ENCODE measurements at places on chromosomes 13 and 19.

- no peak for DNase-seq
Observed at GRCh38 chr13:43911871-43912270, 32.2 kb downstream of the LACC1 start.

GRCh38 chr13:106499113-106499512 lies 36.3 kb downstream of the EFNB2 start:
- no peak for DNase-seq

- DNase-seq: no peak
Observed at GRCh38 chr19:51688671-51689571, 4.2 kb upstream of the SPACA6 start.

GRCh38 chr13:24133021-24133795 lies 27.3 kb upstream of the SPATA13 start:
- DNase-seq: no peak

DNA sequence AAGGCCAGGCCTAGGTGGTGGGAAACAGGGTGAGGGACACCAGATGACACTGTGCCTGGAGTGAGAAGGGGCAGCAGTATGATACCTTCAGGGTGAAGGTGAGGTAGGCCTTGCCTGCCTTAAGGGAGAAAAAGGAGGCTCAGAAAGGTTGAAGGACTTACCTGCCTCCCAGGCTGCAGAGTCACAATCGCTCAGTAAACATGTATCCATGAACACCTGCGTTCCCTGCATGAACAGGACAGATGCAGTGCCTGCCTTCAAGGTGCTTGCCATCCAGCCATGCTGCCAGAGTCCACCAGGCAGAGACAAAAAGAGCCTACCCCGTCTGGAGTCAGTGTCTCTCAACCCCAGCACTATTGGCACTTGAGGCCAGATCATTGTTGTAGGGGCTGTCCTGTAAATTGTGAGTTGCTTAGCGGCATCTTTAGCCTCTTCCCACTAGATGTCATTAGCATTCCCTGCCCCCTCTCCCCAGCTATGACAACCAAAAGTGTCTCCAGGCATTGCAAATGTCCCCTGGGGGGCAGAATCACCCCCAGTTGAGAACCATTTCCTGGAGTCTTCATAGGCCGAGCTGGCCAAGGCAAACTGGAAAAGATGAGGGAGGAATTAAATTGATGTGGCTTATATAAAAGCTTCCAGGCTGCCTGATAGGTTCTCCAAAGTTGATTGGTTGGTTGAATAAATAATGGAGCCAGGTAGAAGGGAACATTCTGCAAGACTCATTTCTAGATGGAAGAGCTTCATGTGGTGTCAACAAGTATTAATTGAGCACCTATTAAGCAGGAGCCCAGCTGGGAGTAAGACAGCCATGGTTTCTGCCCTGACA lies 1.7 kb downstream of the MAP3K10 start:
- DNase-seq: no peak

GRCh38 chr13:71902676-71903075 lies 35.7 kb upstream of the DACH1 start:
- no peak for DNase-seq

DNA sequence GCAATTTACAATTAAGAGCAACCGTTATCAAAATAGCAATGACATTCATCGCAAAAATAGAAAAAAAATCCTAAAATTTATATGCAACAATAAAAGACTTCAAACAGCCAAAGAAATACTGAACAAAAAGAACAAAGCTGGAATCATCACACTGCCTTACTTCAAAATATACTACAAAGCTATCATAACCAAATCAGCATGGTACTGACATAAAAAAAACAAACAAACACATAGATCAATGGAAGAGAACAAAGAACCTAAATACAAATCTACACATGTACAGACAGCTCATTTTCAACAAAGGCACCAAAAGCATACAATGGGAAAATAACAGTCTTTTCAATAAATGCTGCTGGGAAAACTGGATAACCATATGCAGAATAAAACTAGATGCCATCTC lies 6.4 kb downstream of the ZNF562 start:
- no peak for DNase-seq

GRCh38 chr19:45769821-45770191 lies 754 bp upstream of the SIX5 start:
- no peak for DNase-seq

GRCh38 chr13:31717583-31717982 lies 21.7 kb upstream of the RXFP2 start:
- DNase-seq: no peak

All from naive B cell (primary cell).